ENCODE measurements at places on chromosomes 6 and 20. TPM values are rescaled to one million over a fixed set of nuclear protein-coding genes. Genes with fewer than 3 reads are reported as not detected.
A peak's percentile ranks its signal among the peaks of the same experiment; 100 is the strongest.

Gene CCDC170
- not detected for total RNA-seq

Gene POU5F1
- total RNA-seq = 0.52 TPM

Gene RGS17
- total RNA-seq = not detected

Gene ASIP
- total RNA-seq = not detected

Gene SPINT4
- not detected for total RNA-seq

Gene PBOV1
- total RNA-seq = not detected

DNA sequence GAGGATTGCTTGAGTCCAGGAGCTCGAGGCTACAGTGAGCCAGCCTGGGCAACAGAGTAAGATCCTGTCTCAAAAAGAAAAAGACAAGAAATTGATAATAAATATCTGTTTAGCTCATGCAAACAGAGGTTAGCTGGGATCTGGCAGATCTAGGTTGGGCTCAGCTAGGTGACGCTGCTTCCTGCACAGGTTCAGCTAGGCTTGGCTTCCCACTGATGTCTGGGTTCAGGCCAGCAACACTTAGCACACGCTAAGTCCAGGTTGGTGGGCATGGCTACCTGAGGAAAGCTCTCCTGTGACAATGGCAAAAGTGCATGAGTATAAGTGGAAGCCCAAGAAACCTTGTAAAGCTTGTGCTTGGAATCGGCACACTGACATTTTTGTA lies 48.7 kb downstream of the RIN2 start:
- no peak for DNase-seq
- no peaks in the 10 kb centered on the region for H3K4me1 ChIP-seq
- H3K36me3 ChIP-seq = no peaks in the 10 kb centered on the region
- H3K27me3 ChIP-seq = peaks cover 6% of the 10 kb centered on the region

DNA sequence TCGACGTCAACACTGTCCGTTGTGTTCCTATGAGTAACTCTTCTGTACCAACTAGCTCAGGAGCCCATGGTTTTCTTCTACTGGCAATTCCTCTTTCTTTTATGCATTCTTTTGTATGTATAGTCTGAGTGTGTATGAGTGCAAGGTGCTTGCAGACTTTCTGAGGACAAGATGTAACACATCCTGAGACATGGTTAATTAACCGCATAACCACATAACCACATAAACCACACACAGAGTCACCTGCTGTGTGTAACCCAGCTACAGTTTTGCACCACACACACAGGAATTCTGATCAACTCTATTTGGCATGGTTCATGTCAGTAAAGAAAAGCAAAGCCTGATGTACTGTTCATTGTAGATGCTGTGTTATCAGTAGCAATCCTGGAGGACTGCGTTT lies 98.6 kb downstream of the DACT2 start:
- H3K27me3 ChIP-seq = peaks cover 6% of the 10 kb centered on the region
- H3K36me3 ChIP-seq = no peaks in the 10 kb centered on the region
- no peak overlapping the region for H3K4me3 ChIP-seq
- DNase-seq = no peak

- H3K27me3 ChIP-seq = peaks cover 5% of the 10 kb centered on the region
- no peak overlapping the region for H3K4me3 ChIP-seq
- no peaks in the 10 kb centered on the region for H3K36me3 ChIP-seq
- DNase-seq = no peak
- no peak overlapping the region for H3K27ac ChIP-seq
These were observed 10.8 kb upstream of the AKAP7 start for GRCh38 chr6:131124336-131125071.

DNA sequence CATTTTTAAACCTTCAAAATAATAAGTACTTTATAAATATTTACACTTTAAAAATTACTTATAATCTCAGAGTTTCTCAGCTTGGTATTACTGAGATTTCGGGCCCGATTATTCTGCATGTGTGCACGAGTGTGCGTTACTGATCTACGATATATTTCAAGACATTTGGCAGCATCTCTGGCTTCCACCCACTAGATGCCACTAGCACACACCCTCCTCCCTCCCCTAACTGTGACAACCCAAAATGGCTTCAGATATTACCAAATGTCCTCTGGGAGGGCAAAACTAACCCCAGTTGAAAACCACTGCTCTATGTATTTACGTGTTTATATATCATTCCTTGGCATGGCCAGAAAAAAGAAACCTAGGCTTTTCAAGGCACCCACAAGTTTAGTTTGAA lies 95.9 kb downstream of the FYN start:
- H3K4me3 ChIP-seq = peak overlapping the region; percentile 41
- peaks cover 88% of the 10 kb centered on the region for H3K4me1 ChIP-seq
- H3K27ac ChIP-seq = peak overlapping the region; percentile 81
- no peak for DNase-seq
- H3K36me3 ChIP-seq = peaks cover 35% of the 10 kb centered on the region

- peaks cover under 1% of the 10 kb centered on the region for H3K4me1 ChIP-seq
- DNase-seq = no peak
These were observed 156.4 kb downstream of the PDE10A start for GRCh38 chr6:165506657-165507056.

- H3K4me3 ChIP-seq = no peak overlapping the region
- no peak overlapping the region for H3K27ac ChIP-seq
- H3K4me1 ChIP-seq = peaks cover 21% of the 10 kb centered on the region
- H3K27me3 ChIP-seq = no peaks in the 10 kb centered on the region
- peaks cover 4% of the 10 kb centered on the region for H3K36me3 ChIP-seq
These were observed 42.5 kb downstream of the SESN1 start for GRCh38 chr6:109052018-109052651.

DNA sequence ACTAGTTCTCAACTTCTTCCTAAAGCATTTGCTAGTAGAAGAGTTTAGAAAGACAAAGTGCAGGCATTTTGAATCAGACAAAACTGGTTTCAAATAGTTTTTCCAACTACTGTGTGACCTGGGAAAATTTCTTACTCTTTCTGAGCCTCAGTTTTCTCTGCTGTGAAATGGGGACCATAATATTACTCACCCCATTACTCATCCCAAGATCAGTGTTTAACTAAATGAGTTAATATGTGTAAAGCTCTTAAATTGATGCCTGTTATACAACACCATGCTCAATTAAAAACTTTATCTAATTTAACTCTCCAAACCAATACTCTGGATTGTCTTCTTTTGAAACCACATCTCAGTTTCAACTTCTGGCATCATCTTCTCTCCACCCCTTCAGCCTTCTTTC lies 87.4 kb downstream of the DNAH8 start:
- H3K4me3 ChIP-seq = no peak overlapping the region
- peaks cover 54% of the 10 kb centered on the region for H3K27me3 ChIP-seq
- no peak for DNase-seq
- H3K27ac ChIP-seq = no peak overlapping the region
